ENCODE measurements at places on chromosomes 11 and 22.
A peak's percentile ranks its signal among the peaks of the same experiment; 100 is the strongest.

- no peak for DNase-seq
Measured at GRCh38 chr22:24184057-24184798, 2.9 kb downstream of the SUSD2 start.

DNA sequence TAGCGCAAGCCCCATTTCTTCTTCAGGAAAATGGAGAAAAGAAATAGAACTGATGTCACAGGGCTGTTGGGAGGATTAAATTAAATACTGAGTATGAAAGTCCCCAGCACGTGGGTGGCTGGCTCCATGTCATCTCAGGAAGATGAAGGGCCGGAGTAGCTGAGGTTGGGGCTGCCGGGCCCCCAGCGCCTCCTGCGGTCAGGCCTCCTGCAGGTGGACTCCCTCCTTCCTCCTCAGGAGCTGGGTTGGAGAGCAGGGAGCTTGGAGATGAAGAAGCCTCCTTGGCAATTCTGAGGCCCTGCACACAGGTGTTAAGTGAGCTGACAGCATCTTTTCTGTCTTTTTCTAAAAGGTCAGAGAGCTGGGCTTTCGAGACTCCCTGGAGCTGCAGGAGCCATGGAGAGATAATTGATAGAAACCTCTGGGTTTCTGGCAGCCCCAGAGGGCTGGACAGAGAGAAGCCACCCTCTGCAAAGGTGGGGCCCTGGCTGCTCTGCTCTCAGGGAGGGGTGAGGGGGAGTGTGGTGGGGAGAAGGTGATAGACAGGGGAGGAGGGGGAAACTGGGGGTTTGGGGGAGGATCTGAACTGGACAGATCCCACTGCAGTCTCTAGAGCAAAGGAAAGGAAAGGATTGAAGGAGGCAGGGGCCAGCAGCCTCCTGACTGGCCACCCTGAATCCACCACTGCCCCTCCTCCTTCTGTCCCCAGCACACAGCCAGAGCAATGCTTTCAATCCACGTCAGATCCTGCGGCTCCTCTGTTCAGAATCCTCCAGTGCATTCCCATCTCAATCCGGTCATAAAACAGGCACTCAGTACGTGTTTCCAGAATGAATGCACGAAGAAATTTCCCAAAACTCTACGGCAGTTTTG lies 210.8 kb downstream of the CEP164 start:
- DNase-seq, result peak; percentile 27

GRCh38 chr11:90237004-90237403 lies 14.2 kb upstream of the CHORDC1 start:
- no peak for DNase-seq

DNA sequence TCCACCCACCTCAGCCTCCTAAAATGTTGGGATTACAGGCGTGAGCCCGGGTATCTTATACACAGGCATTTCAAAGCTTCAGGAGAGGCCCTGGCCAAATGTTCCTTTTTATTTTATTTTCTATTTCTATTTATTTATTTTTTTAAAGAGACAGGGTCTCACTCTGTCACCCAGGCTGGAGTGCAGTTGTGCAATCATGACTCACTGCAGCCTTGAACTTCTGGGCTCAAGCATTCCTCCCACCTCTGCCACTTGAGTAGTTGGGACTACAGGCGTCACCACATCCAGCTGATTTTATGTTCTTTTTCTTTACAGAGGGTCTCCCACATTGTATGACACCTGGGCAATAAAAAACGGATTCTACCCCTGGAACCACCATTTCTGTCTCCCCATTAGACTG lies 71.2 kb downstream of the FBXO7 start:
- no peak for DNase-seq

DNA sequence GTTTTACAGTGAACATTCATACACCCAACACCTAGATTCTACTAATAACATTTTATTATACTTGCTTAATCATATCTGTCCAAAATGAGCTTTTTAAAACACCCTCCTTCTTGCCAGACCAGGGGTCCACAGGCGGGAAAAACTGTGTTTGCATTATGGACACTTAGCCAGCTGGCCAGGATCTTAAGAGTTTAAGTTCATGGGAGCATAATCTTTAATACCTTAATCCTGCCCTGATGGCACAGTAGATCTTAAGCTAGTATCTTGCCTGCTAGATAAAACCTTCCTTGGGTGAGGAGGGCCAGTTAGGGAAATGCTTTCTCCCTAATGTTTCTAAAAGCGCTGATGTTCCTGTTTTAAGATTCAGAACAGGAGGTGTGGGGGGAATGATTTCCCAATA lies 13.1 kb upstream of the CCDC134 start:
- DNase-seq, result no peak

GRCh38 chr22:27215871-27216270 lies 558.5 kb downstream of the MIAT start:
- DNase-seq, result no peak

DNA sequence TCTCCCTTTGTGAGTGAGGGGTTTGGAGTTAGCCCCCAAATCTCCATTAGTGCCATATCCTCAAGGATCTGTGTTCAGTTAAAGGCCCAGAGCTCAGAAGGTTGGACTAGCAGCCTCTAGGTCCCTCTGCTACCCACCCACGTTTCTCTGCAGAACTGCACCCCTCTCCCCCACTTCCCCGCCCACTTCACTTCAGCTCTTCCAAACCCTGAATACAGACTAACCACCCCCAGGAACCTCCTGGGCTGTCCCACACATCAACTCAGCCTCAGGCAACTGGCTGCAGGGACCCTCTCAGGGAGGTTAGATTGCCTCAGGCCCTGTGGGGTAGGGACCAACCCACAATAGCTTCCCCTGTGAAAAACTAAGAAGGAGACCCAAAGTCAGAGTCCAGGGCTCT lies 840 bp downstream of the VPREB3 start:
- DNase-seq, result no peak

DNA sequence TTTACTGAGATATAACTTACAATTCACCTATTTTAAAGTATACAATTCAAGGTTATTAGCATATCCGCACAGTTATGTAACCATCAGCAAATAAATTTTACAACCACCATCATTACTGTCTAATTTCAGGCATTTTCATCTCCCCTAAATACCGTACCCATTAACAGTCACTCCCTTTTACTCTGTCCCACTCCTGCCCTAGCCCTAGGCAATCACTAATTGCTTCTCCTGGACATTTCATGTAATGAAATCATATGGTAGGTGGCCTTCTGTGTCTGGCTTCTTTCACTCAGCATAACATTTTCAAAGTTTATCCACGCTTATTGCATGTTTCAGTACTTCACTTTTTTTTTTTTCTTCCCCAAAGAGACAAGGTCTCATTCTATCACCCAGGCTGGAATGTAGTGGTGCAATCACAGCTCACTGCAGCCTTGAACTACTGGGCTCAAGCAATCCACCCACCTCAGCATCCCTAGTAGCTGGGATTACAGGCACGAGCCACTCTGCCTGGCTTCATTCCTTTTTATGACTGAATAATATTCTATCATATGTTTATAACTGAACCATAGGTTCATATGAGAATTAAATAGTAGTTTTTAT lies 61.4 kb upstream of the CHRM4 start:
- no peak for DNase-seq

DNA sequence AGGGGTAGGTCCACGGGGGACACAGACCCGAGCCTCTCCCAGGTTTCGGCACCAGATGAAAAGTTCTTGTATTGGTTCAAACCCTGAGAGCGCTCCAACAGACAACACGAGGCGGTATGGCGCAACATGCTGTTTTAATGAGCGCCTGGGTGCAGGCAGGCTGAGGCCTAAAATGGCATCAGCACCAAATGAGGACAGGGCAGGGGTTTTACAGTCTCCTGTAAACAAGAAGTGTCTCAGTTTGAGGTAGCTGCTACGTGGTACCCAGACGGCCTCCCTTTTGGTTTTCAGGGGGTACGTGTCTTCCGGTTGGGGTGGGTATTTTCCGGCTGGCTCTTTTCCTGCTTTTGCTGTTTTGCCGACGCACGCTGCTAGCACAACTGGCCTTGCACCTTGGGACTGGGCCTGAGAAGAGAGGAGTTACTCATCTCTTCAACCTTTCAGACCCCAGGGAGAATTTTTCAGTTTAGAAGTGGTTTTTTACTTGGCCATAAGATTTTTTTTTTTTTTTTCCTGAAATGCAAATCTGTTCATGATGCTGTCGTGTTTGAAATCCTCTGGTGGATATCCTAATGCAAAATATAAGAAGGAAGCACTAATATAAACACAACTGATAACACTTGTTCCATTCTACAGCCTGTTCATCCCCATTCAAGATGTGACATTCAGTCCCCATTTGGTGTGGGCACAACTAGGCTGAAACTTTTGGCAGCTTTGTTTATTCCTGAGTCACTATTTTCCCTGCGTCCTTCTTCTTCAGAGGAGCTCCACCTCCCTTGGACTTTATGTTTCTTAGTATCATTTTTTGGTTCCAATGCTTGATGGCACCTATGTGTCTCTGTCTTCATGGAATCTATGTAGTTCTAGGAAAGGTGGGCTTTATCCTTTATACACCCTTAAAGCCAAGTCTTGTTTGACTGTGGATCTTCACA lies 6.5 kb downstream of the PPFIBP2 start:
- no peak for DNase-seq

DNA sequence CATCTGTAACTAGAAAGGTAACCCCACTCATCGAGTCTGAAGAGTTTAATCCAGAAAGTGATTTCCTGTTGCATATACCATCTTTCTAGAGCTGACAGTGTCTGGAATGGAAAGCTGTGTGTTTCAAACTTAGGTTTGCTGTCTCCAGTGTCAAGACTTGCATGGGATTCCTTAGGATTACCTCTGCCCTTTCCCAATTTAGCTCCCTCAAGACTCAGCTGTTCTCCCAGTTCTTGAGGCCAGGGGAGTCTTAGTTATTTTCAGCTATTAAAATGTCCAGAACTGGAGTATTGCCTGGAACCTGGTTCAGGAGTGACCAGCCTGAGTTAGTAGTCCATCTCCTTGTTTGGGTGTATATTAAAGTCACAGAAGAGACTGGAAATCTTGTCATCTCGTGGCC lies 25.0 kb upstream of the LDHA start:
- no peak for DNase-seq

GRCh38 chr11:76683161-76684095 lies 12.9 kb upstream of the LRRC32 start:
- DNase-seq, result no peak

DNA sequence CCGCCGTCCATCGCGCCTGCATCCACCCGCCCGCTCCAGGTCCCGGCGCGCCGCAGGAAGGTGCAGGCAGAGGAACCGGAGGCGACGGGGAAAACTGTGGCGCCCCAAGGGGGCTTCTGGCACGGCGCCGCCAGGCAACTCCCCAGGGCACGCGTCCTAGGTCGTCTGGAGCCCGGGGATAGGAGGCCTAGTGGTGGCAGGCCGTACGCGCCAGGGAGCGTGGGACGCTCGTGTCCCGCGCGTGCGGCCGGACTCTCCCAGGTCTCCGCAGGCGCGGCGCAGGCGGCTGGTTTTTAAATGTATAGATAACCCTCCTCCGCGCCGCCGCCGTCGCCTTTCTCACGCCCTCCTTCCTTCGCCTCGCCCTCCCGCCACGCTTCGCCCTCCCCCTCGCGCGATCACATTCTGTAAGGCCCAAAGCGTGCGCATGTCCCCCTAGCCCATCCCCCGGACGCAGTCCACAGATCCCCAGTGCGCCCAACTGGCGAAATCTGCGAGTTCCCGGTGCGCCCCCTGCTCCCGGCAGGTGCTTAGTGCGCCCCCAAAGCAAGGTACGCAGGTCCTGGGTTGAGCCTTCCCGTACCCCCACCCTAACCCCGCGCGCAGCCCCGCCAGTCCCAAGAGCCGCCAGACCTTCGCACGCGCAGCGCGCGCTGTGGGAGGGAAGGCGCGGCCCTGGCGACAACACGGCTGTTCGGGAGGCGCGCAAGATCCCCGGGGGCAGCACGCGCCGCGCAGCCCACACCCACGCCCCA lies at the start of gene ASCL2:
TSS of gene ASCL2 (minus strand) at position 267 of the 755 bp plus-strand sequence. CDS start at position 11, 256 bp downstream.
- no peak for DNase-seq

DNA sequence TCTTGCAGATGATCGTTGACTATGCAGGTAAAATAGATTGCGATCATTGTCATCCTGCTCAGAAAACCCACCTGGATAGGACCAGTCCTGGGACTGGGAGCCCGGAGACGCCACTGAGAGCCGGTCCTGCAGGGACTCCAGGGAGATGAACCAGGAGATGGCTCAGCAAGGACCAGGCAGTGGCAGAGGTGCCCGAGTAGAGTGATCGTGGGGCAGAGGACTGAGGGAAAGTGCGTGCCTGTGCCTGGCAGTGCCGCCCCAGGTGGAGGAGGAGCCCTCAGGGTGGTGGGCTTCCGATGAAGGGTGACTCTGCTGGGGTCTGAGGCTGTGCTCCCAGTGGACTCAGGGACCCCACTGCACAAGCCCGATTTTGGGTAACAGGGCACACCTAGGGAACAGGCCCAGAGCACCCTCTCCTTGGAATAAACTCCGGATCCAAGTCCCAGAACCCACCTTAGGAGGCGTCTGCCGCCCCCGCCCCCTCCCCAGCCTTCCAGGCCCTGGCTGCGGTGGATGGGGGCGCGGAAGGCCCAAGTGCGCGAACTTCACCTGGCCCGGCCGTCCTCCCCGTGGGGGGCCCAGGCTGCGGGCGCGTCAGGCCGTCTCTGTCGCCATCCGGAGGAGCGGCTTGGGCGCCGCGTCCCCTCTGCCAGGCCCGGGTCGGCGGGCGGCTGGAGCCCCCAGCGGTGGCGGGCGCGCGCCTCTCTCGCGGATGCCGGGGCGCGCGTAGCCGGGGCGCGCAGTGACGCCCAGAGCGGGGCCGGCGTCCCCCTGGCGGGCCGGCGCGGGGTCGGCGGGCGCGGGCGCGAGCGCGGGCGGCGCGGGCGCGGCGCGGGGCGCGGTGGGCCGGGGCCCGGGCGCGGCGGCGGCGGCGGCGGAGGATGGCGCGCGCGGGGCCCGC lies 1338.8 kb downstream of the BRD1 start:
- peak; percentile 66 for DNase-seq

DNA sequence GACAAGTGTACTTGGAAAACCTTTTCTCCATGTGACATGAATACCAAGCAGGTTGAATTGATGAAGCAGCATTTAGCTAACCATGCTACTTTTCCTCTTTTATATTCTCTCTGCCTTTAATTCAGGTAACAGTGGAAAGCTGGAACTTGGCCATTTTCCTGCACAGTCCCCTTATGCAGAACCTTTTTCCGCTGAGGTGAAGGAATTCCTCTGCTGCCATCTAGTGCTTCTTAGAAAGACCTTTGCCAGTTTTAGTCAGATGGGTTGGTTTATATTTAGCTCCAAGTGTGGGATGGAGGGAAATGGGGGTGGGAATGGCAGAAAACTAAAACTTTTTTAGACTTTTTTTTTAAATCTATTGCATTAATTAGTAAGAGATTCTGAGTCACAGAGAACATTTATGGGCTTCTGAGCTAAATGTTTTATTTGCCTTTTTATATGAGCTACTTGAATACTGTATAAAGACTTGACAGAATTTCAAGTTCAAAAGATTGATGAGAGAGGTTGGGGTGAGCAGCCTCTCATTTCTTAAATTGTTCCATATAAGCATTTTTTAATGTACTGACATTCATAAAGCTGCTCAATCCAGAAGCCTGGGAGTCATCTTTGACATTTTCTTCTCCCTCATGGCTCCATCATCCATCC lies 153.9 kb upstream of the ZC3H12C start:
- DNase-seq, result peak; percentile 40

Measured in neuronal stem cell (in vitro differentiated cells).